ENCODE measurements at places on chromosomes 11 and 22. TPM values are rescaled to one million over a fixed set of nuclear protein-coding genes. Genes with fewer than 3 reads are reported as not detected.

SLC35F2 gene
- polyA plus RNA-seq = 9.9 TPM

KRTAP5-3 gene
- not detected for polyA plus RNA-seq

KCNE3 gene
- polyA plus RNA-seq = 1.0 TPM

KCNK4 gene
- polyA plus RNA-seq = not detected

TSPAN18 gene
- polyA plus RNA-seq = 0.98 TPM

SLC37A4 gene
- polyA plus RNA-seq = 12.5 TPM

MUC2 gene
- polyA plus RNA-seq = not detected

THY1 gene
- polyA plus RNA-seq = 915 TPM

GDPD4 gene
- not detected for polyA plus RNA-seq

ZBTB16 gene
- polyA plus RNA-seq = not detected
